CD4-positive, alpha-beta T cell (primary cell): ENCODE measurements at places on chromosomes 1 and 21.

DNA sequence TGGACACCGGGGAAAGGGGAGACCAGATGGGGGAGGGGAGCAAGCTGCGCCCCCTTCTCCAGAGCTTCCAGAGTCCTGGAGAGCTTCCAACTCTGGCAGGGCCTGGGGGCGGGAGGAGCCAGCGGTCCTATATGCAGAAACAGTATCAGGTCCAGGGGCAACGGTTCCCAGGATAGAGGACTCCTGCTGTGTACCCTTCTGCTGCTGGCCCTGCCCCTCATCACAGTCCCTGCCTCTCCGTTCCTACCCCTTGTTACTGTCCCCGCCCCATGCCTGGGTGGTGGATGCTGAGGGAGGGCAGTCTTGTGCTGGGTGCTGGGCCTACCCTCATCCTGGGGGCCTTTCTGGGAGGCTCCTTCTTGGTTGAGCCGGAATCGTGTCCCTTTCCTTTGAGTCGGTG lies 19.2 kb upstream of the PEX10 start:
- no peak for DNase-seq

DNA sequence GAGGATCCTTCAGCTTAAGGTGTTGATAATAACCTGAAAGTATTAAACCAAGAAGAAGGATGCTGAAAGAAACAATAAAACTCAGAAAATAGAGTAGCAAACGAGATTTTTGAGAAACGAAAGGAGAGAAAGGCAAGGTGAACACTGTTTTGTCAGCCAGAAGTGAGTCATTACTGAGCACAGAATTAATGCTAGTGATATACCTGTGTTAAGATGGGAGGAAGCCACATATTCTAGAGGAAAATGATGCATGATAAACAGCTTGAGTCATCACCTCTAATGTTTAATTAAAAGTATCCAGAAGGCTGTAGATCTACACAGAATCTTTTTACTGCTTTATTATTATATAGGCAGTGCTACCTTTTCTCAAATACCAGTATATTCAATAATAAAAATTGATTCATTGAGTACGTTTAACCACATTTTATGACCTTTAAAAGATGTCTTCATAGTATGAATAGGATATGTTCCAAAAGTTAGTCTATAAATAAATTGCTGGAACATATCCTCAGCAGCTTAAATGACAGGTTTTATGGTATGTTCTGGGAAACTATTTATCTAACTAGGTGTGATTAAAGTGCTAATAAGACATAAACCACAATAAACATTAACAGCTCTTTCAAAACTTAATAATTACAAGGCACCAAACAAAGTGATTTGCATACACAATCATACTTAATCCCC lies 10.3 kb downstream of the SH3GLB1 start:
- DNase-seq = no peak

DNA sequence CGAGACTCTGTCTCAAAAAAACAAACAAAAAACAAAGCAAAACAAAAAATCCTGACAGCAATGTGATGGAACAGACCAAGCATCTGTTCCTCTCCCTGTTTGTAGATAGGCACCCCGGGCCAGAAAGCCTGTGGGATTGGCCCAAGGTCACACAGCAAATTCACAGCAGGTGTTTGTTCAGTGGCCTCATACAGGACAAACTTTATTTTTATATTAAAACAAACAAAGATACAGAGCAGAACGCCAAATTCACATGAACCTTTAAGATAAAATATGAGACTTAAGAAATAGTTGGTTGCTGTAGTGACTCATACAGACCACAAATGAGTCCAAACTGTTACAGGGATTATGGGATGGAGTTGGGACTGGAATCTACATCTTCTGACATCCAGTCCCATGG lies 2.3 kb upstream of the CELA2A start:
- DNase-seq = no peak

GRCh38 chr1:153533689-153534201 lies 2.0 kb downstream of the S100A6 start:
- DNase-seq = peak; percentile 72

- no peak for DNase-seq
Measured at GRCh38 chr1:240946926-240947325, 335.0 kb upstream of the GREM2 start.

- DNase-seq = no peak
Measured at GRCh38 chr1:54882519-54882918, 4.5 kb downstream of the DHCR24 start.
